ENCODE measurements at places on chromosomes 6 and 20.

DNA sequence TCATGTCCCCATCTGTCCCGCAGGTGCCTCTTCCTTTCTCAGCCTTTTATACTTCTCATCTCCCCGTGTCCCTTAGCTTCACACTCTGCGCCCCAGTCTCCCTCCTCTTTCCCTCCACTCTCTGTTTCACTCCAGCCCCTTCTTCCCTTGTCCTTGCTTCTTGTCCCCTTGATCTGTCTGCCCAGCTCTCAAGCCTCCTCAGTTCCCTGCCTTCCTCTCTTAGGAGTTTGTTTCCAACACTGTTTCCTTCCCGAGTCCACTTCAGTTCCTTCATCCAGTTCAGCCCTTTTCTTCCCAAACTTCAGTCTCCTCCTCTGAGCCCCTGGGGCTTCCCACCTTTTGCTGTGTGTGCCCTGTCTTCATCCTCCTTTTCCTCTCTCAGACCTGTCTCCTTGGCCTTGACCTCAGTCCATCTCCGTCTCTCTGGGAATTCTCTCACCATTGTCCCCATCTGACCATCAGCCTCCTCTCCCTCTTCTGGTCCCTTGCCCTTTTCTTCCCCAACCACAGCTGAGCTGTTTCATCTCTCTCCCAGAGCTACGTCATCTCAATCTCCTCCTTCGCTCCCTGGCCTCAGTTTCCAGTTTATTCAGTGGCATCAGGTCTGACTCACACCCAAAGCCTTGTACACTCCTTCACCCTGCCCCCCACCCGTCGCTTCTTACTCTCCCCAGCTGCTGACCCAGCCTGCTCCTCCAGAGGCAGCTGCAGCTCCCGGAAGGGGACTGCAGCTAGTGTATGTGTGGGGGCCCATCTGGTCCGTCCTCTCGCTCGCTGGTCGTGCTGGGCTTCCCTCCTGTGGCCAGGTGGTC lies 2.7 kb upstream of the DDR1 start:
- DNase-seq = peak; percentile 65

- peak; percentile 79 for DNase-seq
Observed at GRCh38 chr20:54122189-54122588, 51.6 kb downstream of the CYP24A1 start.

DNA sequence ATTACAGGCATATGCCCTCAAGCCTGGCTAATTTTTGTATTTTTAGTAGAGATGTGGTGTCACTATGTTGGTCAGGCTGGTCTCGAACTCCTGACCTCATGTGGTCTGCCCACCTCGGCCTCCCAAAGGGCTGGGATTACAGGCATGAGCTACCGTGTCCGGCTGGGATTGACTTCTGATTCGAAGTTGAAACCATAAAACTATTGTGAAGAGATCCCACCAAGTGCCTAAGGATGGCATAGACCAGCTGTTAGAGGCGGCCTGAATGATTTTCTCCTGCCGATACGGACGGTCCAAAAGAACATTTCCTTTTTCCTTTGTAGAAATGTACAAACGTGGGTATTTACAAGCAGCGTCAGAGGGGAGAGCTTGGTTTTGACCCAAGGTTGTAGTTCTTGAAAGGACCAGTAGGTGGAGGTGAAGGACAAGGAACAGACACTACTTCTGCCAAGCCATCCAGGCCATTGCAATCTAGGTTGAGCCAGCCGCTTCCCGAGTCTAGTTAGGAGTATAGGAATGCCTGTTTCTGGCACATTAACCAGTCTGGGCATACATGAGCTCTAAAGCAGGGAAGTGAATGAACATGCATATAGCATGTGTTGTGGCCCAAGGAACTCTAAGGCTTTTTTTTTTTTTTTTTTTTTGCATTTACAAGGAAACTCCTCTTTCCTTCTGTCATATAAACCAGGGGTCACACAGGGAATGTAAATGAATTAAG lies 29.0 kb downstream of the MOCS3 start:
- DNase-seq = peak; percentile 94

DNA sequence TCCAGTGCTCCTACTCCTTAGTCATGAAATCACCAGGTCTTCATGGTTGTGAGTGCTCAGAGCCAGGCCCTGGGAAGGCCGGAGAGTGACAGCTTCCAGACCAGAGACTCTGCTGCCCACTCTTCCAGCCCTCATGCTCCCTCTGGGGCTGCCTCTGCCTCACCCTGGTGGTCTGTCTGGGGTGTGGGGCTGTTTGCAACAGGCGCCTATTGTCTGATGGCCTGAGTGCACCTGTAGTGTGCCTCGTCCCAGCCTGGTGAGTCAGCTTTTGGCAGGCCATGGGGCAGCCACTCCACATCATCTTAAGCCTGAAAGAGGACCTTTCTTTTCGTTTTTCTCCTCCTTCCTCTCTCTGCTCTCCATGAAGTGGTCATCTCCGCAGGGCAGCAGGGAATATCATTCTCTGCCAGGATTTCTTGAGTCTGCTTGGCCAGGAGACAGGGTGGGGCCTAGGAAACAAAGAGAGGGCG lies 173.8 kb downstream of the VEGFA start:
- DNase-seq = no peak

GRCh38 chr6:154749341-154749740 lies 16.1 kb downstream of the SCAF8 start:
- no peak for DNase-seq

- DNase-seq = no peak
Observed at GRCh38 chr6:19463250-19463649, 373.9 kb upstream of the ID4 start.

GRCh38 chr20:5735845-5736510 lies 14.2 kb upstream of the SHLD1 start:
- no peak for DNase-seq

DNA sequence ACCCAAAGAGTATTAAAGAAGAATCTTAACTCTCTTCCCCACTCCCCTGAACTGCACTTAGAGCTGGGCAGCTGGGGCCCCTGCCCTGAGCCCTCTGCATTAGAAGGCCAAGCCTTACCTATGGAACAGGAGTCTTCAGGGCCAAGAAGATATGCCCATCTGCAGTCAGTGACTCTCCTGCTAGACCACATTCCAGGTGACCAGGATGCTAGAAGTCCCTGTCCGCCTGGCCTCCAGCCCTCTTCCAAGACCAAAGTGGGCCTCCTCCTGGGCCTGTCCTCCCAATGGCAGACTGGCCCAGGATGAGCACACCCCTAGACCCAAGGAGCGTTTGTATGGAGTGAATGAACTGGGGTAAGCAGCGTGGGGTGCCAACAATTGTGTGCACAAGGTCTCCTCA lies 259.1 kb downstream of the LY86 start:
- no peak for DNase-seq

DNA sequence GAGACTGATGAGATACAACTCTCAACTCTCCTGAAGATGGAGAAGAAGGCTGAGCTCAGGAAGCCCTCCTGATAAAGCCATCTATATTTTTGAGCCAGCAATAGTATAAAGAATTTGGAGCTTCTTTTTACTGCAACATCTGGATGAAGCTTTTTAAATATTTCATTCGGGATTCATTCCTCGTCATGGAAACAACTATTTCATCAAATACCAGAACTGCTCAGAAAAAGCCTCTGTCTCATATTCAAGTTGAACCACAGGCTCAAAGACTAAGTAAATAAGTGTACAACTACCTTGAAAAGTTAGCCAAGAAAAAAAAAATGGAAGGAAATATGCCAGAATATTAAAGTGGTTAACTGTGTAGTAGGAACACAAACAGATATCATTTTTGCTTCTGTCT lies 37.8 kb downstream of the PTPRT start:
- DNase-seq = no peak

DNA sequence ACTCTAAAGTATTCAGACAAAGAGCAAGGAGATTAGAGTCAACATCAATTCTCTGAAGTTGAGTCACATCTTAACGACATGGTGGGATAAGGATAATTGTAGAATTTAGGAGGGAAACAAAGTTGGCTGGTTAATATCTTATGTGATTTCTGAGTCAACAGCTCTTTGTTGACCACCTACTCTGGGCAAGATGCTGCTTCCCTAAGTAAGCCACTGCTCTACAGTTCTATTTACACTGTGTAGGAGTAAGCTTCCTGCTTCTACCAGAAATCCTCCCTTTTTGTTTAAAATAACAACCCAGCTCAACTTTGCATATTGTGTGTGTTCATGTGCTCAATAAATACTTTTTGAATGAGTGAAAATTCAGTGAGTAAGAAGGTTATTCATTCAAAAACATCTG lies 3.1 kb downstream of the HS3ST5 start:
- DNase-seq = no peak

- DNase-seq = no peak
Observed at GRCh38 chr20:45827030-45827652, at the start of gene TNNC2. Gene TNNC2 (minus strand): TSS chr20:45827312. CDS start chr20:45827248, 64 bp downstream.
